ENCODE measurements at places on chromosomes 6 and 20.

- DNase-seq: no peak
Observed at GRCh38 chr6:50711686-50712085, 1.6 kb upstream of the TFAP2D start.

GRCh38 chr6:40634429-40634828 is 47.3 kb upstream of the LRFN2 start:
- DNase-seq: no peak

DNA sequence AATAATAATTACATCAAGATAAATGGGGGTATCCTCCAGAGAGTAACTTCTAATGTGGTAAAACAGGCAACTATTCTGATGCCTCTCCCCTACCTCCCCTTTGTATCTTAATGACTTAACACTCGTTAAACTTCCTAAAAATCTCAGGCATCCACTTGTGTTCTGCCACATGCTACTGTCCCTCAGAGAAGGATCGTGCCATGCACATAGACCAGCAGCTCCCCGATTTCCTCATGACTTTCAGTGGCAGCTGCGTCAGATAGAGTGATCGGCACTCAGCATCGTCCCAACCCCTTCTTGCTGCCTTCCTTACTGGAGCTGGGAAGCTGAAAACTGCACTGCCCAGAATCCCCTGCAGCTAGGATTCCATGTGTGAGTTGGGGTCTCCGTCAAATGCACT is 32.1 kb downstream of the RIPOR2 start:
- no peak for DNase-seq

DNA sequence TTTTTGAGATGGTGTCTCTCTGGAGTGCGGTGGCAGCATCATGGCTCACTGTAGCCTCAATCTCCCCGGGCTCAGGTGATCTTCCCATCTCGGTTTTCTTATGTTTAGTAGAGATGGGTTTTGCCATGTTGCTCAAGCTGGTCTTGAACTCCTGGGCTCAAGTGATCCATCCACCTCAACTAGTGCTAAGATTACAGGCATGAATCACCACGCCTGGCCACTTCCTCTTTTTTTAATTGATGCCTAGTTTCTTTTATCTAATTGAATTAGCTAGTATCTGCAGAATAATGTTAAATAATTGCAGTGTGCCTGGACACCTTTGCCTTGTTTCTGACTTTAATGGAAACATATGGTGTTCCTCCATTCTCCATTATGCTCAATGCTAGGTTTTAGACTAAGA is 38.4 kb upstream of the SLC22A16 start:
- no peak for DNase-seq

DNA sequence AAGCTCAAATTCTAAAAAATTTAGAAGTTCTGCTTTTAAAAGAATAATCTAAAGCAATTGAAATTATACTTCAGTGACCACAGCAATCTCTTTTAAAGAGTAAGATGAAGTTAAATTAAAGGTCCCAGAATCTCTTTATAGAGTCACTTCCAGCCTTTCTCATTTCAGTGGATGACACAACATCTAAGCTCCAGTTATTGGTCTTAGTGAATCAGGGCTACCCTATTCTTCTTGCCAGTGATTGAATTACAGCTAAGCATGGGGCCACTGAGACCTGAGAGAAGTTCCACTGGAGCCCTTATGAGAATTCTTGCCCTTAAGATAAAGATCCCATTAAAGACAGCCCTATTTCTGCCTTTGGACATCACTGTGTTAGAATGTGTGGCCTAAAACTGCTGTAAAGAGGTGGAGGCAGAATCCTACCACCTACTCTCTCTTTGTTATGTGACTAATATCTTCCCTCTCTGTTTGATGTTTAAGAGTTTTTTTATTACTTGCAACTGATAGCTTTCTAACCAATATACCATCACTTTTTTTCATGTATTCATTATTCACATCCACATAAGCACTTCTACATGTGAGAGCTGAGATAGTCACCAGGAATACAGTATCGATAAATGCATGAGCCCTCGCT is 128.6 kb downstream of the UNC5CL start:
- no peak for DNase-seq

GRCh38 chr6:104226790-104227446 is 632.8 kb downstream of the HACE1 start:
- DNase-seq: no peak

GRCh38 chr20:21380711-21381110 is 16.6 kb downstream of the NKX2-4 start:
- no peak for DNase-seq

GRCh38 chr6:145271577-145271976 is 463.7 kb downstream of the EPM2A start:
- no peak for DNase-seq

DNA sequence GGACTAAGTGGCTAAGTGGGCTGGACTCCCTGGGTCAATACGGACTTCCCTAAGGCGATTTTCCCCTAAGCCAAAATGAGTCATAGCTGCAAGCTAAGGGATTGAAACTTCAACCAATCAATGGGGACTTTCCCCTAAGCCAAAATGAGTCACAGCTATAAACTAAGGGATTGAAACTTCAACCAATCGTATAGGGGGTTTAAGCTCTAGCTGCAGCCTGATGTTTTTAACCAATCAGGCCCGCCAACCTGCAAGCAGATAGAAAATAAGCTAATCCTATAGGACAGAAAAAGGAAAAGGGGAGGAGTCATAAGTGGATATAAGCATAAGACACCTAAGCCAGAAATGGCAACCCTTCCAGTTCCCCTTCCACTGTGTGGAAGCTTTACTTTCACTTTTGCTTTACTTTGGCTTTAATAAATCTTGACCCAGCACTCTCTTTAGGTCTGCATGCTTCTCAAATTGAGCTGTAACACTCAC is 655.0 kb upstream of the HS3ST5 start:
- DNase-seq: no peak

DNA sequence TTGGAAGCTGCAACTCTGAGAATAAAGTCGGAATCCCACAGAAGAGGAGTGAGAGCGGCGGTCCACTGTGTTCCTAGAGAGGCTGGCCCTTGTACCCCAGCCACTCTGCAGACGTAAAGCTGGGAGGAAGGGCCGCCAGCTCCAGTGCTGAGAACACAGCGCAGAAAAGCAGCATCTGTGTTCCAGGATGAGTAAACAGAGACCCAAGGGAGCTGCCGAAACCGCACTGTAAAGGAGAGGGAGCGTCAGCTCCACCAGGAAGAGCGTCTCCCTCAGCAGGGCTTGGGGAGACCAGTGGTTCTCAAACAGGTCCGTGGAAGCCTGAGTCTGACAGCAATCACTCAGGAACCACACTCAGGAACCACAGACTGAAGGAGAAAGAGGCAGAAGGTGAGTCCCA is 134.0 kb downstream of the WDR27 start:
- DNase-seq: no peak

DNA sequence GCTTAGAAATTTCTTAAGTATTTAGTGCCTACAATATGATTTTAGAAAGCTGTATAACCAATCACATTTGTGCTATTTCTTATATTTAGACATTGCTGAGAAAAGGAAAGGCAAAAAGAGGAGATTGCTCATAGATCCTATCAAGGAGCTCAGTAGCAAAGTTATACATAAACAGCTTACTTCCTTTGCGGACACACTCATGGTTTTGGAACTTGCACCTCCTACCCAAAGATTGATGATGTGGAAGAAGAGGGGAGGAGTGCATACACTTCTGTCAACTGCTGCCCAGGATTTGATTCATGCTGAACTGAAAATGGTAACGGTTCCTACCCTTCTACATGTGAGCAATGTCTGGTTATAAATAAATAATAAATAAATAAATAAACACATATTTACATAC is 16.7 kb downstream of the RAD21L1 start:
- no peak for DNase-seq

GRCh38 chr6:47188588-47189021 is 121.1 kb downstream of the TNFRSF21 start:
- DNase-seq: no peak

GRCh38 chr6:113881478-113881980 is 24.4 kb downstream of the MARCKS start:
- no peak for DNase-seq

DNA sequence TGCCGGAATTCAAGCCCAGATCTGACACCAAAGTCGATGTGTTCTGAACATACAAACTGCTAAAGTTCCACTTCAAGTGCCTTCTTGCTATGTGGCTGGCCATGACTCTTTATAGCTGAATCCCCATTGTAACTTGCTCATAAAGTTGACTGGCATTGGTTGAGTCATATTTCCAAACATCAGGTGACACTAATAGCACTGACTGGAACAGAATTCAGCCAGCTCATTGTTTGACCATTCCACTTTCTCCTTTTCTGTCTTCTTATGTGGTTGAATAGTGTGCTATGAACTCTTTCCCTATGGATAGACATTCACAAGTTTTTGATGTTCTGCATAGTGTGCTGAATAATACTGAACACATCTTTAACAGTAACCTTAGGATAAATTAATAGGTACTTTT is 266.2 kb upstream of the ZFP64 start:
- no peak for DNase-seq

- DNase-seq: no peak
Observed at GRCh38 chr6:81734081-81734480, 18.4 kb downstream of the TENT5A start.

DNA sequence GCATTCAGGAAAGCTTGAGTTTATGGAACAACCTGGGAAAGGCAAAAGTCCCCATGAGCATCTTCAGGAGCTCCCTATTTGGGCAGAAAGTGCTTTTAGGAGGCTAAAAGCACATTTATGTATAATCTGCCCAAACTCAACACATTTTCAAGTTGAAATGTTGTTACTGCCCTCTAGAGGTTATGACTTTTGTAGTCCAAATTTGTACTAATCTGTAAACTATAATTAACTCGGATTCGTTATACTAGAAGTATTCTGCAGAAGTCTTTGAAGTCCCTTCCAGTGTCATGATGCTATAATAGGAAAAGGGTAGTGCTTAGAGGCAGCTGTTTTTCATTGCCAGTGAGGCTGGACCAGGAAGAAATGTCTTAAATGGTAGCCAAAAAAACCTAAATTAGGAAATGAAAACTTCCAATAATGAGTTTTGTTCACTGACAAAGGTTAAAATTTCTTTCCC is 44.8 kb upstream of the EMILIN3 start:
- no peak for DNase-seq

GRCh38 chr6:157316871-157317814 is 6.2 kb downstream of the TMEM242 start:
- DNase-seq: no peak

- no peak for DNase-seq
Observed at GRCh38 chr6:66481216-66481615, 774.2 kb upstream of the EYS start.

DNA sequence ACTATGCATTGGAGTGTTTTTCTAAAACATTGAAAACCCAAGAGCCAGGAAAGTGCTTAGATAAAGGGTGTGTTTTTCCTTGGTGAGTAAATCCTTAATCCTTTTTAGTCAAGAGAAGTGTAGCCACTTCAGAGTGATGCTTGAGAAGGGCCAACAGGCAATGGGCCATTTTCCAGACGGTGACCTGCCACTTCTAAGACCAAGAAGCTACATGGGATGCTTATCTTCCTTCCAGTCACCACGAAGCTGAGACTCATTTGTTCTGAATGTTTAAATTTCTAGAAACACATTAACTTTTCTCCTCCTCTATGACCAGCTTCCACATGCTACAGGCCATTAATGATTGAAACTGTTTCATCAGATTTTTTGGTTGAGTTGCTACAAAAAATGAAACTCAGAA is 34.4 kb upstream of the NHSL1 start:
- DNase-seq: no peak

GRCh38 chr20:57325632-57326356 is 3.8 kb upstream of the SPO11 start:
- no peak for DNase-seq
